ENCODE measurements at places on chromosomes 7 and 10.

GRCh38 chr7:28032738-28033380 is 147.7 kb downstream of the JAZF1 start:
- no peak for DNase-seq

DNA sequence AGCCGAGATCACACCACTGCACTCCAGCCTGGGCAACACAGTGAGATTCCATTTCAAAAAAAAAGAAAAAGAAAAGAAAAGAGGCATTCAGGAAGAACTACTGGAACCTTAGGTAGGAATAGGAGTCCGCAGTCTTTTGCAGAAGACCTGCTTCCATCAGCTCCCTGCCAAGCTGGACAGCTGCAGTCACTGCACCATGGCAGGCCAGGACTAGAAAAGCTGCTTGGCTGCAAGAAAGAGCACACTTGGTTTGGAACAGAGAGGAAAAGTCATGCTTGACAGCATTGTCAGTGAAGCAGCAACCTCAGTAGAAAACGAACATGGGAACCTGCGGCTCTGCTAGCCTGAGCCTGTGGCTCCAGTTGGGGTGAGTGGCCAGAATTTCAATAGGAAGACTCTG is 104.3 kb downstream of the MARCHF5 start:
- DNase-seq = no peak

DNA sequence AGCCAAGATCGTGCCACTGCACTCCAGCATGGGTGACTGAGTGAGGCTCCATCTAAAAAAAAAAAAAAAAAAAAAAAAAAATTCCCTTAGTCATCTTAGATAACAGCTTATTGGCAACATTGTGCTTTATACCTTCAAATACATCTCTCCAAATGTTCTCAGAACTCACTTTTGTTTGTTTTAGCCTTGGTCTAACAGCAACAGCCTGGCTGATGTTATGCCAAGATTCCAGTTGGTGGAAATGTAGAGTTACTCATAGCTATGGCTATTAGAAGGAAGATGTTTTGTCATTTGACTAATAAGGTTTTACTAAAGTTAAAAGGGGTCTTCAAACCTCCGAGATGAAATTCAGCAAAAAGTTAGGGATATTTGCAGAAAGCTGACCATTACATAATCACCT is 481.4 kb downstream of the NEBL start:
- no peak for DNase-seq

GRCh38 chr7:39882148-39882784 is 67.8 kb upstream of the CDK13 start:
- no peak for DNase-seq

DNA sequence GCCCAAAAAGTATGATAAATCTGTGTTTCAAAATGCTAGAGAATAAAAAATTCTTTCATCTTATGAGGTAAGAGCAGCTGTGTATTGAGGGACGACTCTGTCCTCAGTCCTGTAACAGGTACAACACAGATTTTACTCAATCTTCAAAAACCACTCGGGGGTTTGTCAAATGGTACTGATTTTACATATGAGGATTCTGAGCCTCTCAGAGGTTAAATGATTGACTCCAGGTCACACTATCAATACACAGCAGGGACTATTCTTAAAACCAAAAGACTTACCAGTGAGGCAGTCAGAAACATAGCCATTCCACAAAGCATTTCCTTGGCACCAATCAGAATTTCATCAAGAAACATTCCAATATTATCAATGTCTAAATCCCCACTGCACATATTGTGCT is 95.5 kb downstream of the SGMS1 start:
- no peak for DNase-seq

DNA sequence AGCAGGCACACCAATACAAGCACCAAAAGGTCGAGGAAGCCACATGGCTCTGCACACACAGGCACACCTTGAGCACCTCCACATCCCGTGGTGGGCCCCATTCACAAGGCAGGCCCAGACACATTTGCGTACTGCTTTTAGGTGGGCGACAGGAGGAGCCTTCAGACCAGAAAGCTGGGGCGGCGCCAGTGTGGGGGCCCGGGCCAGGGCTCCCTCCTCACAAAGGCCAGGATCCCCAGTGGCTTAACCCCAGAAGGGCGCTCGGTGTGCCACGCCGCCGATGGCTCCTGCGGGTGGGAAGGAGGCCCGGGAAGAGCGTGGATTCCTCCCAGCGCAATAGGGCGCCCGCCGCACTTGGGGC is 2.8 kb upstream of the SMARCD3 start:
- DNase-seq = no peak

- DNase-seq = no peak
Observed at GRCh38 chr7:121755818-121756552, 117.0 kb upstream of the PTPRZ1 start.

- DNase-seq = no peak
Observed at GRCh38 chr10:77823811-77824542, 102.6 kb downstream of the DLG5 start.

GRCh38 chr10:9957351-9957750 is 1060.3 kb upstream of the CELF2 start:
- DNase-seq = no peak
